ENCODE measurements at places on chromosomes 6 and 20. TPM values are rescaled to one million over a fixed set of nuclear protein-coding genes. Genes with fewer than 3 reads are reported as not detected.

DNA sequence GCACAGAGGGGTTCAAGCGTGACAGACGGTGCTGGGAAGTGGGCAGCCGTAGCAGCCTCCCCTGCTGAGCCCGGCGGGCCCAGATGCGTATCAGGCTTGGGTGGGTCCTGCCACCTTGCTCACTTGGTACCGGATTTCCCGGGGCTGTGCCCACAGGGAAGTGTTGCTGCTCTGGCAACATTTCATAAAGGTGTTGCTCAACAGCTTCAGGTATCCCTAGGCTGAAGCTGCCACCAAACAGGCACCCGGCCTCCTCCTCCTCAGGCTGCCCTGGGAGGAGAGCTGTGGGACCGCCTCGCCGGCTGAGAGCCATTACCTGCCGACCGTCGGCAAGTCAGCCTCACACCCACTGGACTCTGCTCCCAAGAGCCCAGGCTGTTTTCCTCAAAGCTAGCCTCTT is 11.5 kb downstream of the PSMG4 start:
- DNase-seq, result no peak

DNA sequence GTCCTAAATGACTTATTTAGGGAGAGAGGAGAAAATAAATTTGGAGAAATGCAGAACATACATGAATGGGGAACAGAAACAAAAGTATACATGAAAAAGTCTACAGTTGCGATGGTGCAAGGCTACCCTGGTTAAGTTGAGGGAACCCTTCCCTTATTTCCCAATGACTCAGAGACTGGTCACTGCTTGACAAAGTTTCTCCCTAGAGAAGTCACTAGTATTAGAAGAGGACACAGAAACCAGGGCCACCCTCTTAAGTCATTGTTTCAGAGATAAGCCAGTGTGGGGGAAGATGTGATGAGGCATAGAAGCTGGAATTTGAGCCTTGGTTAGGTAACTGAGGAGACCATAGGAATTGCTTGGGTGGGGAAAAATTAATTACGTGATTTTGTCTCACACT is 24.4 kb upstream of the EDN1 start:
- DNase-seq, result no peak

DNA sequence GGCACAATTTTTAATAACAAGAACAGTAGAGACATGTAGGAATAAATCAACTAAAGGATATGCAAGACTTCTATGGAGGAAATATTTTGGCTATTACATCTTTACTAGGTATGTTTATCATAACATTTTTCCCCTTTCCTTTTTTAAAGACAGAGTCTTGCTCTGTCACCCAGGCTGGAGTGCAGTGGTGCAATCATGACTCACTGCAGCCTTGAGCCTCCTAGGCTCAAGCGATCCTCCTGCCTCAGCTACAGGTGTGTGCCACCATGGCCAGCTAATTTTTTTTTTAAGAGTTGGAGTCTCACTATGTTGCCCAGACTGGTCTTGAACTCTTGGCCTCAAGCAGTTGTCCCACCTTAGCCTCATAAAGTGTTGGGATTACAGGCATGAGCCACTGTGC is 37.0 kb downstream of the AKAP7 start:
- no peak for DNase-seq

- no peak for DNase-seq
Measured at GRCh38 chr6:85458782-85459181, 8.9 kb downstream of the NT5E start.

GRCh38 chr6:36914227-36914794 is 28.6 kb downstream of the C6orf89 start:
- no peak for DNase-seq

DNA sequence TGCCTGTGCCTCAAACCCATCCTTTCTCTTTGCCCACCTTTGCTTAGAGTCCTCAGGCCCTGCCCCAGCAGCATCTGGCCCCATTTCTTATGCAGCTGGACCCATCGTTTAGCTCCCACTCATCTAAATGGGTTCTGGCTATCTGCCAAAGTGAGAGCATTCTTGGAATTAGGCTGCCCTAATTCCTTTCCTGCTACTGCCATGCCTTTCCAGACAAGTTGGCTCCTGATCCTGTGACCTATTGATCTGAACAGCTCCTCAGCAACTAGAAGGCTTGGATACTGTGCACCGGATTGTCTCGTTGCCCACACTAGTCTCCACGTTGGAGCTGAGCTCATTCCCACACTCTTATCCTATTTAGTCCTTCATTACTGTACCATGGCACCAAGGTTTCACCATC is 22.9 kb downstream of the DZANK1 start:
- no peak for DNase-seq

GRCh38 chr20:22711971-22712755 is 127.8 kb upstream of the FOXA2 start:
- no peak for DNase-seq

- no peak for DNase-seq
Measured at GRCh38 chr6:90938122-90938521, 351.2 kb upstream of the MAP3K7 start.

DNA sequence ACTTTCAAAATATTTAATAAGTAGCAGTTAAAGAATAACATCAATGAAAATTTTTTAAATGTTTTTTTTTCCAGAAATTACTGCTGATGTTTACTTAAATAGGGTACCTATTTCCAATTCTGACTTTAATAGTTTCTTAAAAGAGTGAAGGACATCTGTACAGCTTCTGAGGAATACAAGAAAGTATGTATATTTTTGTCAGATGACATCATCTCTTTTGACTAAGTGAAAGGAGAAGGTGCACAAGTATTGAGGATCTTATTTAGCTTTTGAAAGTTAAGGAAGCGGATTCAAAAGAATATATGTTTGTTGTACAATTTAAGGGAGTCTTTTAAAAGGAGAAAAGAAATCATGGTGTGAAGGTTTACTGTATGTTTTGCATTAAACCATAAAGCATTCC is 90.0 kb upstream of the SLC35B3 start:
- DNase-seq, result no peak

- no peak for DNase-seq
Measured at GRCh38 chr6:153215242-153215641, 84.2 kb upstream of the RGS17 start.

DNA sequence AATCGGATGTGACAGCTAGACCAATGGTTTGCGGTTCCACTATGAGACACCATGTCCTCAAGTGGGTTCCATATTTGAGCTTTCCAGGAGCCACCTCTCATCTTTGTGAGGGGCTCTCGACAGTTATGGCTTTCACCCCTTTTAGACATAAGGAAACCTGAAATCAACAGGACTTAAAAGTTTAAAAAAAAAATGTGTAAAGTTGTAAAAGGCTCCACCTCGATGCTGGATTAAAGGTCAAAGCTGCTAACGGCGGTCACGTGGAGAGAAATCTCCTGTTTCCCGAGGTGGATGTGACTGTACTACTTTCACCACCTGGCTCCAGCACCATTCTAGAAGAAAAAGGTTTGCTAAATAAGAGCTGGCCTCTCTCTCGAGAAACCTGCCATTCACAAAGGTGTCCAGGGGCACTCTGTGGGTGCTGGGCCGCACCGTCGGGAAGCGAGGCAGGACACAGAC is 542 bp downstream of the ATP5F1E start:
- no peak for DNase-seq

- no peak for DNase-seq
Measured at GRCh38 chr6:11788043-11788442, 9.4 kb upstream of the ADTRP start.

GRCh38 chr6:105628156-105628860 is 225.4 kb upstream of the PREP start:
- no peak for DNase-seq

GRCh38 chr6:163232015-163232523 is 182.4 kb upstream of the QKI start:
- DNase-seq, result no peak

- no peak for DNase-seq
Measured at GRCh38 chr20:58584051-58584824, 66.8 kb upstream of the STX16 start.

DNA sequence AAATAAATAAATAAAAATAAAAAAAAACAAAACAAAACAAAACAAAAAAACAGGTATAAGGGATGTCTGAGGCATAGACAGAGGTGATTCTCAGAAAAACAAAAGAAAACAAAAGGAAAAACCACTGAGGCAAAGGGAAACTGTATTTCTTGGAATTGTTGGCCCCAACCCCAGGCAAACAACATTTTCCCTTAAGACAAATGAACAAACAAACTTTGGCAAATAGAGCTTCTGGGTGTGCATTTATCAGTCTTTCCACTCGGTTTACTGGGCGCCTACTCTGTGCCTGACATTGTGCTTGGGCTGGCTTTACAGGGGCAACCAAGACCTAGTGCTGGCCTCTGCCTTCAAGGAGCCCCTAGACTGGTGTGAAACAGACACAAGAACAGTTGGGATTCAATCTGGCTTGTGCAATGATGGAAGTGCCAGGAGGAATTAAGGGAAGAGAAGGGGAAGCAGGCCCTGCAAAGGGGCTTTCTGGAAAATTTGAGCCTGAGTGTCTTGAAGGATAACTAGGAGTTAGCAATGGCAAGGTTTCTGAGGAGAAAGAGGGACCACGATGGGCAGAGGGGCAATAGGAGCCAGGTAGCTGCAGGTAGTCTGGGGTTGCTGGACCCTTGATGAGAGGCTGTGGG is 33.8 kb upstream of the IER3 start:
- DNase-seq, result no peak

DNA sequence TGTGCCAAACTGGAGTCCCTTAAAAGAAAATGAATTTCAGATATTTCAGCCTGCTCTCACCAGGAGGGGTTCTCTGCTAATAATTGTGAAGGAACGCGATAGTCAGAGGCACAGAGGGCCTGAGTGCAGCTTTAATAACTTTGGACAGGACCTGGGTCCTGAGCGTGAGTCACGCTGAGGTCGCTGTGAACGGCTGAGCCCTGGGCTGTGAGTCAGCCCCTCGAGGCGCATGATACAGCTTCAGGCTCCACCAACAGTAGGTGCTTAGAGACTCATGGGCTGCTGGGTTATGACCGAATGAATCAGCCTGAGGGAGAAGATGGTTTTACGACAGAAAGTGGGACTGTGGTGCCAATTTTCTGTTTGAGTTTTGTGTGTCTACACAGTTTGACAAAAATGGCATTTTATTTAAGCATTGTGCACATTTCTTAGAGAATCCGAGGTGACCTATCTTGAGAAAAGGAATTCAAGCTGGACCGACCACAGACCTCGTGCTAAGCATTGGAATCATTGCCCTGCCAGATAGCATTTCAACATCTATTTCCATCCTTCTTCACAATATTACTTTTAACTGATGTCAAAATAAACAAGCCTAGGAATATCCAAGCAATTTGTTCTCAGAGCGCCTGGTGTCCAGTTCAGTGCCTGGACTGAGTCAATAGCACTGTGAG is 183.0 kb downstream of the THBS2 start:
- no peak for DNase-seq

- no peak for DNase-seq
Measured at GRCh38 chr20:25345721-25346120, 44.9 kb downstream of the ABHD12 start.

GRCh38 chr20:23234311-23235078 is 116.1 kb upstream of the NXT1 start:
- DNase-seq, result no peak

DNA sequence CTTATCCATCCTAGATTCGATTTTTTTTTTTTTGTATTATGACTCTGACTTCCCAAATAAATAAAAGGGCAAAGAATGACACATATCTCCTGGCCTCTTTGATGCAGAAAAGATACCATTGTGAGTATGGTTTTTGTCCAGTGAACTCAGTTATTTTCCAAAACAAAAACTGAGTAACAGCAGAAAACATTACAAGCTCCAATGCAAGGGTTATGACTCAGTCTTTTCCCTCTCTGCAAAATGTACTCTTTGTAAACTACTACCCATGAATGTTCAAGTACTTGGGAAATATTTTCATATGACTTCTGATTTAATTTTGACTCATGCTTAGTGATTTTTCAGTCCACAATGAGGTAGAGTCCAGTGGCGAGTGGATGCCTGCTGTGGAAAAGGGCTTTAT is 355.3 kb downstream of the RNF144B start:
- no peak for DNase-seq

GRCh38 chr20:34083137-34083536 is 28.9 kb downstream of the EIF2S2 start:
- DNase-seq, result no peak

- no peak for DNase-seq
Measured at GRCh38 chr20:10077081-10077471, 42.3 kb downstream of the ANKEF1 start.

DNA sequence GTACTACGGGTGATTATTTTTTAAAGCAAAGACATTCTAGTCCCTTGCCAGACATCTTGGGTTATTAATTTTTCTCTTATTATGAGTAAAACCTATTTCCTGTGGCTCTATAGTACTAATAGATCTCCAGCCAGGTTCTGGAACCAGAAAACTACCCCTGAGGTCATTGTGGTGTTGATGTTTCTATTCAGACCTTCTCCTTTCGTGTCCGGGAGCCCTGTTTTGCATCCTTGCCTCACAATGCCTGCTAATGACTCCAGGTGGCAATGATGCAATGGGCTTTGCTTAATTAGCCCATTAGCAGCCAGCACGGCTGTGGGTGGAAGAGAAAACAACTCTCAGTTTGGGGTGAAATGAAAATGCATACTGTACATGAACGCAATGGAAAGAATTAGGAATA is 62.9 kb upstream of the ARG1 start:
- no peak for DNase-seq

- peak; percentile 65 for DNase-seq
Measured at GRCh38 chr6:79570129-79571029, 33.1 kb upstream of the LCA5 start.

DNA sequence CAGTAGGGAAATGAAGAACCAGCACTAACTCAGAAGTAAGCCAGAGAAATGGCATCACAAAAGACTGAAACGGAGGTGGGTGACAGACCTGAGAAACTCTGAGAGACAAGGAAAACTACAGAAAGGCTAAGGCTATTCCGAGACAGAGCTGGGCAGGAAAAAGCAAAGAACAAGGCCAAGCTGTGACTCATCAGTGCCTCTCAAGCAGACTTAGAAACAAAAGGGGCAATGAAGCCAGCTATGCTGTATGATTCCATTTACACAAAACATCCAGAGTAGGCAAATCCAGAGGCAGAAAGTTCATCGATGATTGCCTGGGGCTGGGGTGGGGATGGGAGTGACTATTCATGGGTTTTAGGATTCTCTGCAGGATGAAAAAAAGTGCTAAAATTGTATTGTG is 50.0 kb downstream of the SLC23A2 start:
- no peak for DNase-seq

- no peak for DNase-seq
Measured at GRCh38 chr6:169583886-169584541, 117.8 kb downstream of the WDR27 start.

- no peak for DNase-seq
Measured at GRCh38 chr20:36856691-36857635, 19.0 kb upstream of the TLDC2 start.

- no peak for DNase-seq
Measured at GRCh38 chr6:2940010-2940850, 31.1 kb downstream of the SERPINB6 start.

Gene KCNB1
- polyA plus RNA-seq, result 0.85 TPM

Gene PDE10A
- polyA plus RNA-seq, result 24.4 TPM

Gene PGC
- polyA plus RNA-seq, result not detected

Gene GTSF1L
- not detected for polyA plus RNA-seq

Gene TAF11
- 58.2 TPM for polyA plus RNA-seq

Gene RIMS1
- 2.8 TPM for polyA plus RNA-seq

Gene IP6K3
- 1.0 TPM for polyA plus RNA-seq

Gene SIRPB1
- 0.30 TPM for polyA plus RNA-seq

Gene LST1
- polyA plus RNA-seq, result 2.6 TPM

Gene MCHR2
- polyA plus RNA-seq, result not detected

Gene TUBB1
- polyA plus RNA-seq, result 1.3 TPM

Measured in left kidney (tissue), 8 donors.